ENCODE measurements at places on chromosomes 5 and 9.
A peak's percentile ranks its signal among the peaks of the same experiment; 100 is the strongest.

DNA sequence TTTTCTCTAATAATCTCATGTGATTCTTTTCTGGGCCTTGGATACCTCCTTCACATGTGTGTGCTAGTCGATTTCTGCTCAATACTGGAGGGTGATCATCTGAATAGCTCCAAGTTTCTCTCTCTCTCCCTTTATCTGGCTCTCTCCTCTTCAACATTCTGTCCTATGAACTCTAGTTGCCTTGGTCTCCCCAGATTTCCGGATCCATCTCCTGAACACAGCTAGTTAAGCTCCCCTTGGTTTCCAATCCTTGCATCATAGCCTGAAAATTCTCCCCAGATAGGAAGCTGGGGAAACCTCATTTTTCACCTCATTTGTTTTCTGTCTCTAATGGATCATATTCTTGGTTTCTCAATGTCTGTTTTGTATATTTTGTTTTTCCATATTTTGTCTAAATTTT, 832.3 kb downstream of the MTRR start:
- DNase-seq: no peak

DNA sequence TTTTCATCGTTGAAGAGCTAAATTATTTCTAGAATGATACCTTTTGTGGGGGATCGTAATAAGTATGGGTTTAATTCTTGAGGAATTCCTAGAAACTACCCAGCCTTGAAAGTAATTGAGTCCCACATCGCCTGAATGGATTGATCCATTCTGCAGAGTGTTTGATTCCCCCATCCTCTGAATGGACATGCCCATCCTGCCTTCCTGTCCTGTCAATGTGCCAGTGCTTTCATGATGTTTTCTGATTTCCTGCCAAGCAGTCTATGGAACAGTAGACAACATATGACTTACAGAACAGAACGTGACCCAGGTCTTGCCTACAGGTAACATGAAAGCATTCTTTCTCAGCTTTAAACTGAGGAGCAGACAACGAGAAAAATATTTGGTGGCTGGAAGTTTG, 319.2 kb downstream of the DRD1 start:
- no peak for DNase-seq

DNA sequence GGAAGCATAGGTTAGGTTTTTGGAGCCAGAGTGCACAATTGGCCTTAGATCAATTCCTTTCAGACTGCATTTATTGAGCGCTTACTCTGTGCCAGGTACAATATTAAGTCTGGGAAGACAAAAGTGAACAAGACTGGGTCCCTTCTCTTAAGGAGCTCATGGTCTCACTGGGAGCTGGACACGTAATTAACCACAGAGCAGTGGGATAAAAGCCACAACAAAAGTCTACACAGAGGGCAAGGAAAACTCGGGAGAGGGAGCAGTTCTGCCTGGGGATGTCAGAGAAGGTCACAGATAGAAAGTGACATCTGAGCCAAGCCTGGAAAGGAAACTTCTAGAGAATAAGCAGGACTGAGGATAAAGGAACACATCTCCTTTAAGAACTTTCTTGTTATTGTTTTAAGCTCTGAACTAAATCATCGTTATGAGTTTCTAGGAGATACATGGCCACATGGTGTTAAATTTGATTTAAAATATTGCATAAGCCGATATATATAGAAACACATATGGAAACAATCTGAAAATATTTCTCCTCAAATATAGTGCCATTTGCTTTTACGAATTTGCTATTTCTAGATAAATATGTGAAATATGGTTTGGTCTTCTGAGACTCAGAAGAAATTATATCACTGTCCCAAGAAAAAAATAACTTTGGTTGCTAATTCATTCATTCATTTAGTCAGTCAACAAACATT, 40.1 kb upstream of the PDE8B start:
- DNase-seq: no peak

GRCh38 chr5:67293226-67293625, 96.6 kb upstream of the CD180 start:
- DNase-seq: no peak

- no peak for DNase-seq
These were observed 151.7 kb upstream of the MPDZ start for GRCh38 chr9:13431222-13431536.

DNA sequence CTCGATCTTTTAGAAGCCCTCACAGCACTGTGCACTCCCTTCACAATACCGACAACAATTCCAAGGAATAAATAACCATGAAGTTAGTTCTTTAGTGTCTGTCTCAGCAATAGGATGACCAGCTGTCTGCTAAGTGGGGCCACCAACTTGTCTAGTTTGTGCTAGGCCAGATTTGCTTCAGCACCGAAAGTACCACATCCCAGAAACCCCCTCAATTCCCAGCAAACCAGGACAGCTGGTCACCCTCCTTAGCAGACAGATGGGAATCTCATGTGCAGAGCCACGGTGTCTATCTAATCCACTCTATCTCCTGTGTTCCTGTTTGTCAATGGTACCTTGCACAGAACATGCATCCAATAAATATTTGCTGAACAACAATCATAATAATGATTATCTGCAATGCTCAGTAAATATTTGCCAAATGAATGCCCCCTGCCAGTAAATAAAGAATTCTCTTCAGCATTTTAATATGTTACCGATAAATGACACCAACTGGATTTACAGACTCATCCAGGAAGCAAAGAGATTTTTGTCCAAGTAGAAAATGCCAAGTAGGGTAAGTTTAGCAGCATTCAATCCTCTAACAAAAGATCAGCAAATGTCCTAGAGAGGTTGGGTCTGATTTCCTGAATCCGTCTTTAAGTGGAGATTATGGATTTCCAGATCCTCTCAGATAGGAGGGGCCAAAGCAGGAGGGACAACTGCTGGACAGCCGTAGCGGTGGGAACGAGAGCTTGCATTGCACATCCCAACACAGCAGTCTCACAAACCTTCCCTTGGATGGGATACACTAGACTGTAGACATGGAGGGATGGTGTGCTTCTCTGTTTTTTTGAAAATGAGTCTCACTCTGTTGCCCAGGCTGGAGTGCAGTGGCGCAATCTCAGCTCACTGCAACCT, 51.9 kb upstream of the ANKRD33B start:
- DNase-seq: no peak

DNA sequence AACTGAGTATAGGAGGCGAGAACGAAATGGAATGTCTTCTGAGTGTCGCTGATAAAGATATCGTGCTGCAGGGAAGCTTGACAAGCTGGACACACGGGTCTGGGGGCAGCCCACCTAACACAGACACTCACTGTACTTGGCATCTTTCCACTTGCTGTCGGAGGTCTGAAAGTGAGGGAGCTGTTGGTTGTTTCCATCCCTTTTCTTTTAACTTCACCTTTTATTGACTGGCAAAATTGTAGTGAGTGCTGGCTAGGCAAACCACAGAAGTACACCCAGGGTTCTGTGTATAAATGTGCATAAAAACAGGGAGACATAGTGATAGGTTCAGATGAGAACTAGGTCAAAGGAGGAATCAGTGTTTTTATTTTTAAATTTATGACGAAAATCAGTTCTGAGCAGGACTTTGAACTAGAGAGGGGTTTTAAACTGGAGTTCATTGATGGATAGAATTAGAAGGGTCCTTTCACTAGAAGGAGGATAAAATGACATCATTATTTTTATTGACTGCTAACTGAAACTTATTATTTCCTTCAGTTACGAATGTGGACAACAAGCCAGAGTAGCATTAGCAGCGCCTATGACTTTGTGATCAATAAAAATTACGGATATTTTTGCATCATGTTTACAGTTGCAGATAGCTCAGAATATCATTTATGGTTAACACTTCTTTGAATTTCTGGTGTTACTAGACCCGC, 817 bp downstream of the GAPVD1 start:
- DNase-seq: no peak

DNA sequence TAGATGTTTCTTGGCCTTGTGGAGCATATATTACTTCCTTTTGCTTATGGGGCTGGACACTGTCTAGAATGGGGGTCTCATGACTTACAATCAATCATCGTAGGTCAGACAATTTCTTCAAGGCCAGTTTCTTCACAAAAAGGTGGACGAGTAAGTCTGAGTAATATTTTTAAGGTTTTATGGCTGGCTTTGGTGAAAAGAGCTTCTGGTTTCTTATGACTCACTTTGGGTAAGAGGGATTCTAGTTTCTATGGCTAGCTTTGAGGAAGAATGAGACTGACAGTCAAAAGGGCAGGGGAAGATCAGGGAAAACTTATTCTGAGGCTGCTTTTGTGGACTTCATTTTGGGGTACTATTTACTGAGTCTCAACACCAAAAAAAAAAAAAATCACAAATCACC, 2067.2 kb upstream of the C9orf72 start:
- no peak for DNase-seq

- no peak for DNase-seq
These were observed 188.4 kb downstream of the PCSK1 start for GRCh38 chr5:96244696-96245095.

- no peak for DNase-seq
These were observed 6.1 kb upstream of the CEP72 start for GRCh38 chr5:606061-606460.

DNA sequence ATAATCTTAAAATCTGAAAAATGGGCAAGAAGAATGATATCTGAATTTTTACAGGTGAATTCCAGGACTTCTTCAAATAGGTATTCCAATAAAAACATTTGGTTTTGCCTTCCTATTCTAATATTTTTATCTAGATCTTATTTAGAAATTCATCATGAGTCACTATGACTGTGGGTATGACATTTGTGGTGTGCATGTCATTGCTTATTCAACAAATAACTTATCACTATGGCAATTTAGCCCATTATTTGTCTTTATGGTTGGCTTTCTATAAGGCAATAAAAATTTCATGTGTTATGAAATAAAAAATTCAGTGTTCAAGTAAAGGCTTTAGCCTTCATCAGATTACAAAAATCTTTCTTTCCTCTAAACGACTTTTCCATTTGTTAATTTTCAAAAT, 1139.6 kb upstream of the NUDT12 start:
- no peak for DNase-seq

GRCh38 chr5:99866740-99867139, 668.4 kb upstream of the FAM174A start:
- no peak for DNase-seq

DNA sequence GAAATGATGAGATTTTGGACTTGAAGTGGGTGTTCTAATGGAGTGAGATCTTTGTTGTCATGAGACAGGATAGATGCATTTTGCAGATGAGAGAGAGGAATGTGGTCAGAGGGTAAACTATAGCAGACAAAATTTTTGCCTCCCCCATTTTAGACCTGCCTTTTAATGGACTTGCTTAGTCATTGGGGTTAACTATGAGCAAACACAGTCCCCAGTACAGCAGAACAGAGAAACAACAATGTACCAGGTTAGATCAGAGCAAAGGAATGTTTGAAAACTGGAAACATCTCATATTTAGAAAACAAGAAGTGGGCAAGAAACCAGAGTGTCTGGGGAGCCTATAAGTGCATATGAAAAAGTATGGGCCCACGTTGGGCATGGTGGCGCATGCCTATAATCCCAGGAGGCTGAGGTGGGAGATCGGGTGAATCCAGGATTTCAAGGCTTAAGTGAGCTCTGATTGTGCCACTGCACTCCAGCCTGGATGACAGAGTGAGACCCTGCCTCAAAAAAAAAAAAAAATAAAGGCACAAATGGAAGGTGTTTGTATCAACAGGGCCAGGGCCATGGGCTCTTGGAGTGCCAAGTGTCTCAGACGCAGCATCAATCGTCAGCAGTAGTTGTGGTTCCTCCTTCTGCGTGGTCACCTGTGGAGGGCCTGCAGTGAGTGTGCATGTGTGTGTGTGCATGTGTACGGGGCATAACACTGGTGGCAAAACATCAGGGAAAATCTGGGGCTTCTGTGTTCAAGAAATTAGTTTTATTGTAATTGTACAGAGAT, 214.4 kb upstream of the S1PR3 start:
- no peak for DNase-seq

DNA sequence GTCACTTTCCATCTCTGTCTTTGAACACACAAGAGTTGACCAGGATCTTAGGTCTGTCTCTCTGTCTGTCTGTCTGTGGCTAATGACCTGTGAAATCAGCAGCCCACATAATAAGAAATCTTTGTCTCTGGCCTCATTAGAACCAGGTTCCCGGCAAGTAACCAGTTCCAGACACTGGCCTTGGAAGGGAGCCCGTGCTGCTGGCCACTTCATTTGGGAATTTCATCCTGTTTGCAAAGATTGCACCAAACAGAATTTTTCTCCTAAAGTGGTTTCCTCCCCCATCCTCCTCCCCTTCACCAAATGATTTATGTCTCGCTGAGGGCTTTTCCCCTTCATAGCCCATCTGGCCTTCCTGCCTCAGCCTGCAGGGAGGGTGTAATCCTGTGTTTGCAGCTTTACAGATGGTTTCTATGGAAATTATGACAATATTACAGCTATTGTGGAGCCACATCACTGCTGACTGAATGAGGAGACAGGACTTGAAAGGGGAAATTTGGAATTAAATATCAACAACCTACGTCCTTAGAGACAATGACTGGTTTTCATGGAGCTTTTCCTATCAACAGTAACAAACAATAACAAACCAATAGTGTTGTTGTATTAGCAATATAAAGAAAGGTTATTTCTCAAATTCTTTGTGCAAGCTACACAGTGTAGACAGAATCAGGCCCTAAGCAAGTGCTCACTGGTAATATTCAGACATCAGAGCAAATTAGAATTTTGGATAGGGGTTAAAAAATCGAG, 25.7 kb downstream of the DPYSL3 start:
- no peak for DNase-seq

GRCh38 chr5:38453506-38453905, 102.9 kb downstream of the LIFR start:
- peak; percentile 83 for DNase-seq

DNA sequence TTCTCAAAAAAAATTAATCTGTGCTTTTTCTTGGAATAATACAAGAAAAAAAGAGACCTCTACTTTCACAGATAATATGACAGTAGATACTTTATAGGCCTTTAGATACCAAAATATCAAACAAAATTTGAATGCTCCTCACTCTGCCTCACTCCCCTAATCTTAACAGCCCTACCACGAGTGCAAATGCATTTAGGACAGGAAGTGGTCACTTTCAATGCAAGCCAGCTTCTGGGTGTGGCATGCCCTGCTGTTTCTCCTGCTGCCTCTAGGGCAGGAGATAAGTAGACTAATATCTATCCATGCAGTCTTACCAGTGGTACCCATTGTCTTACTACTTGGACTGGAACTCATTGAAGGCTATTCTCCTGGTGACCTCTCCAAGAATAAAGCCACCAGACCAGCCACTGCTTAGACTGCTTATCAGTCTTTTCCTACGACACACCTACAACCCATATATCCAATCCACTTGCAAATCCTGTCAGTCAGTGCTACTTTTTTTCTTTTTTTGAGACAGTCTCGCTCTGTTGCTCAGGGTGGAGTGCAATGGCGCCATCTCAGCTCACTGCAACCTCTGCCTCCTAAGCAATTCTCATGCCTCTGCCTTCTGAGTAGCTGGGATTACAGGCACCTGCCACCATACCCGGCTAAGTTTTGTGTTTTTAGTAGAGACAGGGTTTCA, 23.0 kb downstream of the FRRS1L start:
- DNase-seq: no peak

GRCh38 chr5:626850-627249, 14.7 kb downstream of the CEP72 start:
- DNase-seq: no peak
